ENCODE measurements at places on chromosomes 1 and 21.
A peak's percentile ranks its signal among the peaks of the same experiment; 100 is the strongest.

DNA sequence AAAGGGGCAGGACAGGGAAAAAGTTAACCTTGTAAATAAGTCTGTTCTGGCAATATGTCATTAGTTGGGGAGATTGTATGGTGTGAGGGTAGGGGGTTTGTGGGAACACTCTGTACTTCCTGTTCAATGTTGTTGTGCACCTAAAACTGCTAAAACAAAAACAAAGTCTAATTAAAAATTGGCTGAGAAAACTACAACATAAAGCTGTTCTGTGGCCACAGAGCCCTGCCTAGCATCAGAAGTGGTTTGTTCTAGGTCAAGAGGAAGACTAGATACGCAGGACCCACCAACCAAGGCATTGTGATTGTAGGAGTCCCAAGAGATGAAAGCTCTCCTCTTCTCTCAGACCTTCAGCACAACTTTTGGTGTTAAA lies 81.0 kb upstream of the LRRC8D start:
- no peak for DNase-seq

GRCh38 chr21:45640001-45640887 lies 3.3 kb upstream of the PCBP3 start:
- no peak for DNase-seq

DNA sequence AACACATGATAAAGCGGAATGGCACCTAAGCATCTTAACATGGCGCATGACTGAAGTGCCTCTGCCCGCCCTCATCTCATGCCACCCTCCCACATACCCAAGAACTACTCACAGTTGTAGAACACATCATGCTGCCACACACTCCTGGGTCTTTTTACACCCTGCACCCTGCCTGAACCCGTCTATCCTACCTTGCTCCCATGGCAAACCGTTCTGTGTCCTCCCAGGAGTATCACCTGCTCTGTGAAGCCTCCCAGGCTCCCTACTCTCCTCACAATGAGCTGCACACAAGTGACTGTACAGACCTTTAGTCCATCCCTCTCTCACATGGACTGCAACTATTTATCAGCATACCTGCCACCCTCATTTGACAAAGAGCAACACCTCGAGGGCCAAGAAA lies 144.0 kb downstream of the TGFBR3 start:
- no peak for DNase-seq

DNA sequence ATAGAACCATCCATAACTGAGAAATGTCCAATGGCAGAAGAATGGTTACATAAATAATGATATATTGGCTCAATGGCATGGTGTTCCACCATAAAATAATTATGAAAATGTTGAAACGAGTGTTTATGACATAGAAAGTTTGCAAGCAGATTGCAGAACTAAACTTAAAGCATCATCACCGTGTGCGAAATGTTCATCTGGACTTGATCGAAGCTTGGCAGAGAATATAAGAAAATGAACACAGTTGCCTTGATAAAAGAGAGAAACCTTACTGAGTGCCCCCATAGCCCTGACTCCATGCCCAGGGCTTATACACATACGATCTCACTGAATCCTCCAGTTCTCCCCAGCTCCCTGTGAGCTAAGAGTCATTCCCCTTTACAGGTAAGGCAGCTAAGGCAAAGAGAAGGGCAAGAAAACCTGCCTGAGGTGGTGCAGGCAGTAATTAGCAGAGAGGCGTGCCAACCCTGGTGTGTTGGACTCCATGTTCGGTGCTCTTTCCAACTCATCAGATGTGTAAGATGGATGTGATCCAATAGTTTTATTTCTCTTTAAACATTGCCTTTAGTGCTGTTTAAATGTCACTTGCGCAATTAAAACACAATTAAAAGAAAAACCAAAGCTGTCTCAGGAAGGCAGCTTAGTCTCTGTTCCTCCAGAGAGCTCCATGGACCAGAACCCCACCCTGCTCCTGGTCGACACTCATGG lies 21.8 kb upstream of the SPOCD1 start:
- DNase-seq, result no peak

DNA sequence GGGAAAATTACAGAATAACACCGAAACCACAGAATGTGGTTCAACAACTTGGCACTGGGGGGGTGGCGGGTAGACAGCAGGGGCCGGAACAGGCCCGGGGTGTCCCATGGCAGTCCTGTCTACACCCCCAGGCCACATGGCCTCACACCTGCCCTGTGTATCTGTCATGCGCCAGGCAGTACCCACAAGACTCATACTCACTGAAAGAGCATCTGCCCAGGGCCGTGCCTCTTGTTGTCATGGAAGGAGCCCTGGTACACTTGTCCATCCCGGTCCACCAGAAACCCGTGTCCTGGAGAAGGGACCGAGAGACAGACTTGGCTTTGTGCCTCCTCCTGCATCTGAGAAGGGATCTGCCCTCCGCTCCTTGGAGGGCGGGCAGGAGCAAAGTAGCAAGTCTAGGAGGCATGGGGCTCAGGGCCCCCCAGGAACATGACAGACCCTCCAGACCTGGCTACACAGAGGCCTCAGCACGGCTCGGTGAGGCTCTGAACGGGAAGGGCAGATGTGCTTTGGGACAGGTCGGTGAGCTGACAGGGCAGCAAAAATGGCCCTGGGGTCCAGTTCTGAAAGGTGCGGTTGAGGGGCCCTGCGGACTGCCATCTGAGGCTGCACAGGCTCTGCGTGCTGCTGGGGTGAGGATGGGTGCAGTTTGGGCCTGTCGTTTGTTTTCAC lies 5.6 kb downstream of the MORN1 start:
- DNase-seq, result no peak

DNA sequence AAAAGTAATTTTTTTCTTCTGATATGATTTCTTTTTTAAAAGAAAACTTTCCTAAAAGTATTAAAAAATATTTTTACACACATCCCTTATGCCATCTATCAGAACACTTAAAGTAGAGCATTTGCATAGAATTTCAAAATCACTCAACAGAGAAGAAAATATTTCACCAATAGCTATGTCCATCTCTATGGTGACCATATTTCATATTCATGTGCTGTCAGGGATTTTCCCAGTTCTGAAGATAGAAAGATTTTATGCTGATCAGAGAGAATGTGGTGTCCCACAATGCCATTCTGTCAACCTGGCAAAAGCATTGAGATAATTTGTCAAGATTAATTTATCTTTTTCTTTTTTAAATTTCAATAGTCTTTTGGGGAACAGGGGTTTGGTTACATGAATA lies 87.0 kb downstream of the C4BPA start:
- no peak for DNase-seq

DNA sequence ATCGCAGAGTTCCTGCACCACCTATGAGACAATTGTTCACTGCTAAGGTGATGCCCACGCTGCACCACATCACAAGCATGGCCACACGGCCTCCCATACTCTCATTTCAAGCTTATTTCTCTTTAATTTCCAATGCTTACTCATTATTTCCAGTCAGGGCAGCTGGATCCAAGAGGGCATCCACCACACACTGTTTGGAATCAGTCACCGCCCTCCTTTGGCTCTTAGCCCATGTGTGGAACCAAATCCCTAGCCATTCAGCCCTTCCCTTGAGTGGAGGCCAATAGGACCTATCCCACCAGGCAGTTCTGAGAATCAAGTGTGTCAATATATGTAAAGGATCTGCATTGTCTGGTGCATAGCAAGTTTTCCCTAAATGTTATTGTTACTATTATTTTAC lies 26.3 kb upstream of the PALMD start:
- DNase-seq, result peak; percentile 17

- peak; percentile 90 for DNase-seq
Measured at GRCh38 chr1:214330222-214330621, 49.3 kb downstream of the SMYD2 start.

DNA sequence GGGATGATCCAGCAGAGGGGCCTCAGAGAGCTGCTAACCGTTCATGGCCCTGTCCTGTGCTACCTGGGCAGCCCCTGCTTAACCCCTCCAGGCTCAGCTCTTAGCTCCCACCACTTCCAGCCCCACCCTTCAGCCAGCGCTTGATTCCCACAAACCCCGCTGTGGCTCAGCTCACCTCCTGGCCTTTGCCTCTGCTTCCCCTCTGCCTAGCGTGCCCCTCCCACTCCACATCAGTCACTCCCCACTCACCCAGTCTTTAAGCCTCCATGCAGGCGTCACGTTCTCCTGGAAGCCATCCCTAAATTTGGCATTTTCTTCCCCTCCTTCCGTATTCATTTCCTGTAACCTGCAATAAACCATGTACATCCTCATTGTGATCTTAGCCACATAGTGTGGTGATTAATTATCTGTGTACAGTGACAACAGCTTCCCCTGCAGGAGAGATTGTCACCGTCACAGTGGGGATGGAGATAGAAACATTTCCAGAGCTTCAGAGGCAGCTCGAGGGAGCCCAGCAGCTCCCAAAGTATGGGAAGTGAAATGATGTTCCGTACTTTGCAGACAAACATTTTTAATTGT lies 65.5 kb downstream of the EPHB2 start:
- DNase-seq, result no peak

DNA sequence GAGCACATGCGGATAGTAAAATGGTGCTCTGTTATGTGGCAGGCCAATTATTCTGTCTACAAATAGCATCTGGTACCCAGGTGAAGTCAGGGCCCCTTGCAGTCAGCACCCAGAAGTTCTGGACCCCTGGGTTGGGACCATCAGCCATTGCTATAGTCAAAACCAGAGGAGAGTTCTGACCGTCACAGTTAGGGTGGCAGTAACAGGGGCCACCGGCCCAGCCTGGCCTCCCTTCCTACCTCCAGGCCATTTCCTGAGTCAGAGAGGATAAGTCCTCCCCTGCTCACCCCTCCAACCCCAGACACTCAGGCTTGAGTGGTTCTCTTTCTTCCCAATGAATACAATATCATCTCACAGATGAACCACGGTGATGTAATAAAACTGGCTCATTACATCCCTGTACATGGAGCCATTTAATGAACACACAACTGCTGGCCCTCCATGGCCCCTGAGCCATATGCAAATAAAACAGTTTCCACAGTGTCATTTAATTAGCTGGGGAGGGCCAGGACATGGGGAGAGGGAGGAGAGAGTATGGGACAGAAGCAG lies 673.6 kb downstream of the MATN1 start:
- no peak for DNase-seq

DNA sequence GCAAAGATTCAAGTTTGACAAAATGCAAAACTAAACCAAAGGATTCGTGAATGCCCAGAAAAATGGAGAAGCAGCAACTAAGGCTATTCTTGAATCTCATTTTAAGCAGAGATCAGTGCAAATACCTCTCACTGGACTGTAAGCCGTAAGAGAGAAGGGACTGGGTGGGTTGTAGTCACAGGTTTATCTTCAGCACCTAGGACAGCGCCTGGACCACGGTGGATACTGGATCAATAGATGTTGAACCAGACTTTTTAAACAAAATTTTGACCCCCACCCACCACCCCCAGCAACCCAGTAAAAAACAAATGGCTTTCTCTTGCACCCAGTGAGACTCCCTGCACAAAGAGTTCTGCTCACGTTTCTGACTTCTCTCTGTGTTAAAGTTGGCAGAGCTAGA lies 347.1 kb downstream of the AJAP1 start:
- no peak for DNase-seq

GRCh38 chr21:33800753-33801423 lies 114.7 kb downstream of the ATP5PO start:
- DNase-seq, result peak; percentile 42

DNA sequence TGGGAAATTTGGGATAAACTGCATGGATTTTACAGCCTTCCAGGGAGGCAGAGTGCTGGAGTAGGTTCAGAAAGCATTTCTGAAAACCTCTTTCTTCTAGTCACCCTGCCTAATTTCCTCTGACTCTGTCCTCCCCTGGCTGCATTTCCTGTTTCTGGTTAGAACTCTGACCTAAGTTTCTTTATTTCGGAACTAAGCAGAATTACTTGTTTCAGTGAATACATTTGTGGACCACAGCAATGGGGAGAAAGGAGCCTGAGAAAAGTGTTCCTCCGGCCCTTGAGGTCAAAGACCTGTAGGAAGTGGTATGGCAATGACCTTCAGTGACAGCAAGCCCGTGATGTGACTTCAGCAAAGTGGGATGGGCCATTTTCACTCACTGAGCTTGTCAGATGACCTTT lies 173.4 kb upstream of the RUNX1 start:
- no peak for DNase-seq

GRCh38 chr1:95086949-95087533 lies 14.3 kb upstream of the ALG14 start:
- DNase-seq, result peak; percentile 55

- peak; percentile 34 for DNase-seq
Measured at GRCh38 chr21:34782506-34783360, 113.9 kb downstream of the CLIC6 start.

DNA sequence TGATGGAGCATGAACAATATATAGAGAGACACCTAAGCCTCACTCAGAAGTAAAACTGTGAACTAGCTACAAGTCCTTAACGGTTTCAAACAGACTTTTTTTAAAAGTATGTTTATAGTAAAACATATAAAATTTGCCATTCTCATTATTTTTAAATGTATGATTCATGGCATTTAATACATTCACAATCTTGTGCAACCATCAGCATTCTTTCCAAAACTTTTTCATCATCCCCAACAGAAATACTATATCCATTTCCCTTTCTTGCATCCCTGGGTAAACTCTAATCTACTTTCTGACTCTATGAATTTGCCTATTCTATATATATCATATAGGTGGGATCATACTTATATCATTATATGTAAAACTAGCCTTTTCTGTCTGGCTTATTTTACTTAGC lies 25.5 kb downstream of the EVI5 start:
- DNase-seq, result no peak

DNA sequence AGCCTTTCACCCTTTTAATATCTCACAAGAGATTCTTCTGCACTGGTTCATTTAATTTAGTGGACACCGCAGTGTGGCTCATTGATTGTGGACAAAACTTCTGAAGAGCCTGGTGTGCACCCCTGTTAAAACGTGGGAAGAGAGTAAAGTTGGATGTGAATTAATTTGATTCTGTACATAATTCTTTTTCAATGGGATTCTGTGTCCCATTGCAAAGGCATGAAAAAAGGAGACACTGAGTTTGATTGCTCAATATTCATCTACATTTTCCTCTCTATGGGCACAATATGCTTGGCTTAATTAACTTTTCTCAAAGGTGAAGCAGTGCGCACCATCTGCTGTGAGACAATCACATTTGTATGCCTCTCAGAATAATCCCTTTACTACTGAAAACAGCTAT lies 95.1 kb downstream of the BARHL2 start:
- no peak for DNase-seq

- peak; percentile 44 for DNase-seq
Measured at GRCh38 chr1:111516005-111516535, 12.6 kb upstream of the ADORA3 start.

- no peak for DNase-seq
Measured at GRCh38 chr1:22824466-22824865, 113.8 kb downstream of the EPHB2 start.

DNA sequence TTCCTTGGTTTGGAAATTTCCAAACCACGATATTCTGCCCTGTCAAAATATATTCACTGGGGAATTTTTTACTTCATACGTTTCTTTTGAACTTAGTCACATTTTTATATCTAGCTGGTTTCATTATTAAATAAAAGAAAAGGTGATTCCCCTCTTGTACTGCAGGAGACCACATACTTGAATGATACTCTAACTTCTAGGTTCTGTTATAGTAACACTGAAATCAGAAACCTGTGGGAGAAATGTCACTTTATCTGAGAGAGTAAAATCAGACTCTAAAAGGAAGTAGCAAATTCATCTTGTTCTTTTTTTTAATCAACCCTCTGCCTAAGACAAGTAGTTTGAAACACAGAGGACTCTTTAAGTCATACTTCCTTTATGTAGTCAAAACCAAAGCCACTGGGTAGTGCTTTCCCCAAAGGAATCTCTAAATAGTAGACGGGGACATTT lies 34.4 kb downstream of the MRPL39 start:
- DNase-seq, result no peak

- no peak for DNase-seq
Measured at GRCh38 chr1:22282364-22282995, 139.6 kb upstream of the WNT4 start.

GRCh38 chr21:44630440-44630839 lies 3.5 kb downstream of the KRTAP10-9 start:
- no peak for DNase-seq

All from epithelial cell of esophagus (primary cell).